Fibroblast of skin of right biceps (primary cell): ENCODE measurements at places on chromosomes 13 and 19.

GRCh38 chr13:77548095-77548494 is 12.6 kb downstream of the SCEL start:
- DNase-seq, result no peak

- no peak for DNase-seq
These were observed 50.1 kb upstream of the FREM2 start for GRCh38 chr13:38636761-38637160.

- DNase-seq, result no peak
These were observed 39.1 kb upstream of the EEF1AKMT1 start for GRCh38 chr13:20812890-20813289.

- no peak for DNase-seq
These were observed 95.0 kb downstream of the FOXO1 start for GRCh38 chr13:40571338-40571963.

GRCh38 chr13:72521940-72522661 is 205.3 kb downstream of the MZT1 start:
- no peak for DNase-seq

DNA sequence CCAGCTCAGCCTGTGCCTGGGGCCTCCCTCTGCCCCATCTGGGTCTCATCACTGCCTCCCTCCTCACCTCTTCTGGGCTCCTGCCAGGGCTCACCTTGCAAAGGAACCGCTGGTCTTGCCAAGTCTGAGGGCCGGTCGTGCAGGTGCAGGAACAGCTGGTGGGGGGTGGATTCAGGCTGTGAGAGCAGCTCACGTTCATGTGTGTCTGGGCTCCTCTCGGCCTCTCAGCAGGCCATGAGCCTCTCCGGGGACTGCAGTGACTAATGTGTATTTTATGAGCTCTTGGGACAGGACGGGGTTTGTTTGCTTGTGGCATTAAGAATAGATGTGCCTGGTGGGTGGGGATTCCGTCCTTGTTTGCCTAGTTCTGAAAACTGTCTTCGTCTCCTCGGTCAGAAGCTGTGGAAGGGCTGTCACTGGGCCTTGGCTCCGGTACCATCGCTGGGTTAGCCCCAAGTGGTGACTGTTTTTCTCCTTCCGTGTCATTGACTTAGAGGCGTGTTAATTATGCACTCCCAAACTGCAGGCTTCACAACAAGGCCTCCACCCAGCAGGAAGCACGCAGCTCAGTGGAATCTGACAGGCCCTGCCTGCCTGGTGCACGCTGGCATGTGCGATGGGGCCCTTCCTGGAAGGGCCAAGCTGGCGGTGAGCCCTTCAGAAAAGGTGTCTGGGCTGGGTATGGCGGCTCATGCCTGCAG is 77.6 kb downstream of the KDM4B start:
- DNase-seq, result peak; percentile 52

- DNase-seq, result no peak
These were observed 30.1 kb upstream of the OBI1 start for GRCh38 chr13:78689011-78689410.

DNA sequence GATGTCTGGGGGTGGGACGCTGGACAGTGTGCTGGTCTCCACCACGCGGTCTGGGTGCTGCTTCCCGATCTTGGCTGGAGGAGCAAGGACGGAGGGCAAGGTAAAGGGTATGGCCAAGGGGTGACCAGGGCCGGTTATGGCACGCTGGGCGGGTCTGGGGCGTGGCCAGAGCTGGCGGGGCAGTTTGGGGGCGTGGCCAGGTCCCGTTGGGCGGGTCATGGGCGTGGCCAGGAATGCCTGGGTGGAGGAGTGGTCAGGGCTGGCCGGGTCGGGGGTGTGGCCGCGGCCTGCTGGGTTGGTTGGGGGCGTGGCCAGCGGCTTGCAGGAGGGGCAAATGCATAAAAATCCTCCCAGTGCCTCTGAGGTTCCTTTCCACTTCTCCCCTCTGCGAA is 19.2 kb downstream of the GPX4 start:
- peak; percentile 71 for DNase-seq

DNA sequence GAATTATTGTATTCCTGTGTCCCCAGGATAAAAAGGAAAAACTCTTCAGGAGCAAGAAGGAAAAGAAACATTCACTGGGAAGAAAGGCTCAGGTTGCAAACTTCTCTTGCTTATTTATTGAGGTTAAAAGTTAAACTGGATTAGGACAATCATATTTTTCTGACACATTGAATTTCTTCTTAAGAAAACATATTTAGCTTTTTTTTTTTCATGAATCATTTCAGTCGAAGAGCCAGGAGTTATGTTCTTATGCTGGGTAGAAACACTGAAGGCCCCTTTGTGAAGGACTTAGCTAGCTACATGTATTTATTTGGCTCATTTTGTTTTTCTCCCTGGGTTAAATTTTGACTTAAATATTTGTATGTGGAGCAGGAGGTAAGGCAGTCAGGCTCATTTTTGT is 434.0 kb downstream of the KLF5 start:
- DNase-seq, result no peak

DNA sequence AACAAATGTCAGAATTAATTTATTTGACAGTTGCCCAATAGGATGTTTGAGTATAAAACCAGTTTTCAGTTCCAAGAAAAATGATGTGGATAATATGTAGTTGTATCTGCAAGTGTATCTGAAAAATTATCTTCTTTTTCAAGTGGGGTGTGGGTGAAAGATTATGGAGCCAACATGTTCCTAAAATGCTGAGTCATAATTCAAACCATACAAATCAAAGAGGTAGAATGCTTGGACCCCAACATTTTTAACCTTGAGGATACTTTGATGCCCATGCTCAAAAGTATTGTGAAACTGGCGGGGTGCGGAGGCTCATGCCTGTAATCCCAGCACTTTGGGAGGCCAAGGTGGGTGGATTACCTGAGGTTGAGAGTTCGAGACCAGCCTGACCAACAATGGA is 54.0 kb upstream of the ZNF724 start:
- no peak for DNase-seq

DNA sequence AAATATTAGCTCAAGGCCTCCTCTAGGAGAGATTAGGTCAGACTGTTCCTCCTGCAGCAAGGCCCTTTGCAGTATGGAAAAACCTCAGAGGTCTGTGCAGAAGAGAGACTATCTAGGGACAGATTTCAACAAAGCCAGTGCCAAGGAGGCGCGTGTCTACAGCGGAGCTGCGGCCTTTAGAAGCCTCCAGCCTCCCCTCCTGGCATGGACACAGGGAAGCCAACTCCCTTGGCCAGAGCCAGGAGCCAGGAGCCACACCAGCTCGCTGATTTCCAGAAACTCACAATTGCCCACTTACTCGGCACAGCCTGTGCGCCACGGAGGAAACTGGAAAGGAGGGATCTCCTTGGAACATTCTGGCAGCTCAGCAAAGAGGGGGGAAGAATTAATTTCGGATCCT is 63.4 kb downstream of the INSR start:
- no peak for DNase-seq

DNA sequence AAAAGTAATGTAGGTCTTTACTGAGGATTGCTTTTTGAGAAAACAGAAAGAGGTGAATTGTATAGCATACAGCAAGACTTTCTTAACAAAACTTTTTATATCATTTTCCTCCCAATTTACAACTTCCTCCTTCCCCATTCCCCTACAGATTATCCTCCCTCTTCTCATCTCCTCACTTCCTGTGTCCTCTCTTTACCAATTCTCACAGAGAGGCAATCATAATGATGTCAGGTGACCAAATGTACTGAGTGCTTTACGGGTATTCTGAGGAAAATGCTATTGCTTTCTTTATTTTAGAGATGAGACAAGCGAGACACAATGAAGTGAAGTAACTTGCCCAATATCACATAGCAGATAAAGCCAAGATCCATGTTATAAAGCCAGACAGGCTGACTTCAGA is 1.7 kb upstream of the MTMR6 start:
- DNase-seq, result no peak

DNA sequence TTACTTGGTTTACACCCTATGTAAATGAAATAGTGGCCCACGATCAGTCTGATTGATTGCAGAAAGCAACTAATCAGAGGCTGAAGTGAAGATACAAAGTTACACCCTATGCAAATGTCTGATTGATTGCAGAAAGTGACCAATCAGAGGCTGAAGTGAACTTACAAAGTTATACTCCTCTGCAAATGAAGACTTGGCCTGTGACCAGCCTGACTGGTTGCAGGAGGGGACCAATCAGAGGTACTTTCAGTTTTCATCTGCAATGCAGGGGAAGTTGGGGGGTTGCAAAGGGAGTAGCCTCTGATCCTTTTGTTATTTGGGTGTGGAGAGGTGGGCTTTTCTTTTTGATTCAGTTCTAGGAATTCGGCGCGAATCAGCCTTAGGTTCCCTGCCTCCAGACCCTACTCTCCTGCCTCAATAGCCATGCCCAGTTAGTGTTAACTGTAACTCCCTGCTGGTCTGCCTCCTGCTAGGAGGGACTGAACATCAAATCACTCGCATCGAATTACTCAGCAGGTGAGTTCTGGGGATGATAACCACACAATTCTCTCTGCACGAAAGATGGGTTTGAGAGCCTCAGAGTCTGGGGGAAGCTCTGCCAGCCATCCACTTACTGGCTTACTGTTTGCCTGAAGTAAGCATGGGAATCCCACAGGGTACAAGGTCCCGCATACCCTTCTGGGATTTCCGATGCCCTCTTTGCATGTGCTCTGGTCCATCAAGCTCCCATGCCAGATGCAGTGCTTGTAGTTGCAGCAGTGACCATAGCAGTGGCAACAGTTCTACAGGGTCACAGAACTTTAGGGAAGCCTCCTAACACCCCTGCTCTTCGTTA is 7.5 kb downstream of the ARL11 start:
- DNase-seq, result peak; percentile 49

- DNase-seq, result no peak
These were observed 173.6 kb downstream of the NDFIP2 start for GRCh38 chr13:79654520-79654919.

DNA sequence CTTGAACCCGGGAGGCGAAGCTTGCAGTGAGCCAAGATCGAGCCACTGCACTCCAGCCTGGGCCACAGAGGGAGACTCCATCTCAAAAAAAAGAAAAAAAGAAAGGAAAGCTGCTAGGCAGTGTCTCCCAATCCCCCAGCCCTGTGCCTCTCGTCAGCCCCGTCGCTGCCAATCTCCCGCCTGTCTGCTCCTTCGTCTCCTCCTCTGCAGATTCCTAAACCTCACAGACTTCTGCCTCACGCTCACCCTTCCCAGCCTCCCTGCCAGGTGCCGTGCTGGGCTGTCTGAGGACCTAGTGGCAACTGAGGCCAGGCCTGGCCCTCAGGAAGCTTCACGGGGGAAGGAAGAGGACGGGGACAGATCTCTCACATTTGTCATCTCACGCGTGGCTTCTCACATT is 21.5 kb downstream of the DPF1 start:
- no peak for DNase-seq

DNA sequence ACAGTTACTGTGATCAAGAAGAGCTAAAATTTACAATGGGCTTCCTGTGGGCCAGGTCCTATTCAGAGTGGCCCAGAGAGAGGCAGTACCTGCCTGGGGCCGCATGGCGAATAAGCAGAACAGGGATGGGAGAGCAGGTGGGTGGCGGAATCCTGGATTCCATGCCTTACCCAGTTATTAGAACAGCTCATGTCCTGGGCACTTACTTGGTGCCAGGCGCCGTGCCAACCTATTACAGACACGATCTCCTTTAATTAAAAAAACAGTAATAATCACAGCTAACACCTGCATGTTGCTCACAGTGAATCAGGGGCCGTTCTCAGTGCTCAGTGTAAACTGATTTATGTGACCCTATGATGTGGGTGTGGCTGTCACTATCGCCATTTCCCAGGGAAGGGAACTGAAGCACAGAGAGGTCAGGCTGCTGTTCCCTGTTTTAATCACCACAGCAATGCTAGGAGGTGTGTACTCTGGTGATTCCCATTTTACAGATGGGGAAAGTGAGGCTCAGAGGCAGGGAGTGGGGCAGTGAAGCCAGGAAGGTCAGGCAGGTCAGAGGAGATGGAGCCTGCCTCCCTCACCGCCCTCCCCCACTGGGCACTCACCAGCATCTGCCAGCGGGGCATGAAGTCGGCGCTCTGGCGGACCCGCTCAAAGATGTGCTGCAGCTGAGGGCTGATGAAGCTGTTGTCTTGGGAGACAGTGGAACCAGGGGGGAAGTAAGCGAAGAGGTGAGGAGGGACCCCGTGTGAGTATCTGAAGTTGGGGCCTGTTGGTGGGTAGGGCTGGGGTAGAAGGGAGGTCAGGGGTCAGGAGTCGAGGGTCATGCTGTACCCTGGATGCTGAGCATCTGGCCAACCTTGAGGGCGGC is 12.0 kb downstream of the COQ8B start:
- DNase-seq, result no peak

GRCh38 chr13:40982772-40983171 is 36.3 kb downstream of the ELF1 start:
- no peak for DNase-seq

- no peak for DNase-seq
These were observed 39.9 kb downstream of the DPRX start for GRCh38 chr19:53671663-53672062.

DNA sequence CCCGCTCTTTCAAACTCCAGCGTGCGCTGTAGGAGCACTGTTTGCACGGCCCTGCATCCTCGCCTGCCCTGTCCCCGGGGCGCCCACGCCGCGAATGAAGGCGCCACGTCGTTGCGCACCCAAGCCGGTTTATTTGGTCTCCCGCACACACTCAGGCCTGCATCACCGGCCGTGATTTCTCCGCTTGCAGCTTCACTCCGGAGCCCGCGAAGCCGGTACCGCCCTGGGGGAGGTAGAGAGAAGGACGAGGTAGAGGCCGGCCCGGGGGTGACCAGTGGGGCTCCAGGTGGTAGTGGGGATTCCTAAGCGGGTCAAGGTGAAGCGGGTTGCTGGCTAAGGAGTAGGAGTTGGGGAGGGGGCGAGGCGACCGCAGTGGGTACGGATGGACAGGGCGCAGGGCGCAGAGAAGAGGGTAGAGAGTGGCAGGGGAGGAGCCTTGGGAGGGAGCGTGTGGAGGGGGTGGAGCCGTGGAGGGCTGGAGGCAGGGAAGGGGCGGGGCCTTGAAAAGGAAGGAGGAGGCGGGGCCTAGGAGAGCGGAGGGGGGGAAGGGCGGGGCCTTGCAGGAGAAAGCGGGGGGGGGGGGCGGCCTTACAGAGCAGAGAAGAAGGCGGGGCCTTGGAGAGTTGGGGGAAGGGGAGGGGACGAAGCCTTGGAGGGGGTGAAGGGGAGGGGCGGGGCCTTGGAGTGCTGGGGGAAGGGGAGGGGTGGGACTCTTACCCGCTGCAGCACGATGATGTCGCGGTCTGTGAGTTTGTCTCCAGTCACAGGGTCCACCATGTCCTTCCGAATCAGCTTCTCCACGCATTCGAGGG is 24.6 kb downstream of the NOSIP start:
- DNase-seq, result peak; percentile 69

GRCh38 chr19:31269425-31270127 is 79.7 kb downstream of the TSHZ3 start:
- peak; percentile 17 for DNase-seq
